ENCODE measurements at places on chromosomes 16 and 17.

- DNase-seq = no peak
Observed at GRCh38 chr16:67191411-67191994, 452 bp upstream of the E2F4 start.

DNA sequence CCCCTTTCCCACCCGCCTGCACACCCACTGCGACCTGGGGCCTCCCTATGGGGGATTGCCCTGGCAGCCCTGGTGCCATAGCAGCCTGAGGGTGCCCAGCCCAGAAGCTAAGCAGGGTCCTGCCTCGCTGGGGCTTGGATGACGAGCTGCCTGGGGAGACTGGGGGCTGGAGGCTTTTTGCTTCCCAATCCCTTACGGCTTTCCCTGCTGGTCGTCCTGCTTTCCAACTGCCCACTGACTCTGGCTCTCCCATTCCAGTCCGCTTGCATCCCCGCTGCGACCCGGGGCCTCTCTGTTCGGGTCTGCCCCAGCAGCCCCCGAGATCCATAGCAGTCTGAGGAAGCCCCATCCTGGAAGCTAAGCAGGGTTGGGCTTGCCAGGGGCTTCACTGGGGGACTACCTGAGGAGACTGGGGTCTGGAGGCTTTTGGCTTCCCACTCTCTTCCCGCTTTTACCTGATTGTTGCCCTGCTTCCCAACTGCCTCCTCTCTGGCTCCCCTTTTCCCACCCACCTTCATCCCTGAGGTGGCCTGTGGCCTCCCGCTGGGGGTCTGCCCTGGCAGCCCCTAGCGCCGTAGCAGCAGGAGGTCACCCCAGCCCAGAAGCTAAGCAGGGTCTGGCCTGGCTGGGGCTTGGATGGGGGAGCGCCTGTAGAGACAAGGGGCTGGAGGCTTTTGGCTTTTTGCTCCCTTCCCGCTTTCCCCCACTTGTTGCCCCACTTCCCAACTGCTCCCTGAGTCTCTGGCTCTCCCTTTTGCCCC is 2292.8 kb downstream of the TP53TG3F start:
- DNase-seq = no peak

GRCh38 chr17:16425698-16426659 is 10.6 kb downstream of the TRPV2 start:
- DNase-seq = no peak

- no peak for DNase-seq
Observed at GRCh38 chr17:5355421-5356129, 63.9 kb downstream of the NUP88 start.

- DNase-seq = peak; percentile 90
Observed at GRCh38 chr17:58331815-58332777, 3.5 kb upstream of the TSPOAP1 start.

GRCh38 chr17:74790161-74791058 is 14.3 kb upstream of the NAT9 start:
- DNase-seq = no peak

GRCh38 chr16:52450241-52450640 is 96.7 kb downstream of the TOX3 start:
- no peak for DNase-seq

DNA sequence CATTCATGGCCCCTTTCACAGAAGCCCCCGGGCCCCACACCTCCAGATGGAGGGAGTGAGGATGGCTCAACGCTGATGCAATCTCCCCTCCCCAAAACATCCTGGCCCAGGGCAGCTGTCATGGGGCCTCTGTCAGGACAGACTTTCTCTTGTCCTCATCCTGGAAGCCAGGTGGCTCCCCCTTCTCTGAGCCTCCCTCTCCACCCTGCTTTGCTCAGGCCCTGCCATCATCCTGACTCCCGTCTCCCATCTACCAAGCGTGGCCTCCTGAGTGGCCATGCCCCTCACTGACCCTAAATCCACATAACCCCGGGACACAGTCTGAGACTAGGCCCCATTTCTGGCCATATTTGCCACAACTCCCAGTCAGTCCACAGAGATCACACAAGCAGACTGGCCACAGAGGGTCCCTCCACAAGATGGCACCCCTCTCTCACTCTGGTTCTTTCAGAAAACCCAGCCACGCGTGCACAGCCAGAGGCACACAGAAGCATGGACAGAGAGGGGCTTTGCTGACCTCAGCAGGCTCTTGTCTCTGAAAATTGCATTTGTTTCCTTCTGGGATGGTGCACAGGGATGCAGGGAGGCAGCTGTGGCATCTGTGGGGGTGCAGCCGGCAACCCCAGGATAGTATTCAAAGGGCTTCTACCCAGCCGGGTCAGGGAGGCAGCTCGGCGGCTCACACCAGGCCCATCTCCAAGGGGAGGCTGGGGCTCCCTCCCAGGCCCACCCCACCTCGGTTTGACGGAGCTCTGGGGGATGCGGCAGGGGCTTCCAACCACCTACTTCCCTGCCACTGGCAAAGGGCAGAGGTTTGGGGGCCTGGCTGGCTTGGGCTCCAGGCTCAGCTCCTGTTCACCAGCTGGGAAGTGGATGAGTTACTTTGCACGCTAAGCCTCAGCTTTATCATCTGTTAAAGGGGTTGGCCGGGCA is 16.9 kb downstream of the DOC2B start:
- no peak for DNase-seq

DNA sequence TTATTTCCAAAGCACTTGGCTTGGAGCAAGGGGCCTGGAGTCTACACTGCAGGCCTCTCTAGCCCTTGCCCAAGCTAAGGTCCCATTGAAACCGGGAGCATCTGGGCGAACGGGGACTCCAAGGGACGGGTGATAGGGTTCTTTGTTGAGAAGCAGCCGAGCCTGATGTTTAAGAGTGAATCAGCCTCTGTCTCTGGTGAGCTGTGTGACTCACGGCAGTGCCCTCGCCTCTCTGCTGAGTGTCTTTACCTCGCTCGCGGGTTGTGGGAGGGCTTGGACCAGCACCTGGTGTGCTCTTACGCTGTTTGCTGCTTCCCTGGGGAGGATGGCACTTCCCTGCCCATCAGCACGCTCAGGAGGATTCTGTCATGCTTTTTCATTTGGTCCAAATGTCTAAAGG is 1.3 kb downstream of the HGS start:
- no peak for DNase-seq

- no peak for DNase-seq
Observed at GRCh38 chr16:85611444-85612190, 1.5 kb upstream of the GSE1 start.

GRCh38 chr17:59492091-59492451 is 73.3 kb upstream of the DHX40 start:
- no peak for DNase-seq

GRCh38 chr17:17051791-17052461 is 9.7 kb downstream of the MPRIP start:
- DNase-seq = no peak

DNA sequence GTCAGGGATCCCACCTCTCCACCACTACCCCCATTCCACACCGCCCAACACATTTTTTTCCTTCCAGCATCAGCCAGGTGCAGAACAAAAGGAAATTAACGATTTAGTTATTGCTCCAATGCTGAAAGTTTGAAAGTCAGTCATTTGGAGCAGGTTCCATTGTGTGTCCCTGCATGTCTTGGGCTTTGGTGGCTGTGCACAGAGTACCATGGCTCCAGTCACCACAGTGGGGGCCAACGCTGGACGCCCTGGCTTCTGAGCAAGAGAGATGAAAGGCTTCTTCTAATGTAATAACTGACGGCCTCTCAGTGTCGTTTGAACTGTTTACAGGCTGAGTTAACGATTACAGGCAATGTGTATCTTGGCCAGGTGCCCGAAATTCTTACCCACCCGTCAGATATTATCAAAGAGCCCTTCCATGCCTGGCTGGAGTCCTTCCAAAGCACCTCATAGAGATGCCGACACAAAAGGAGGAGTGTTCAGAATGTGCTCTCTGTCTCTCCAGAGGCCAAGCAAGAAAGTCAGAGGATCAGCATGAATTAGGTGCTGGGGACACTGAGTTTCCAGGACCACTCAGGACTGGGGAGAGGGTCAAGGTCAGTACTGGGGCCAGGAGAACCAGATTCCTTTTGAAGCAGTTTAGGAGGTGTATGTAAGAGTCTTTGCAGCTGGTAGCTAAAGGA is 25.9 kb downstream of the RNF43 start:
- DNase-seq = no peak

- no peak for DNase-seq
Observed at GRCh38 chr16:48523415-48524204, 86.4 kb downstream of the N4BP1 start.

DNA sequence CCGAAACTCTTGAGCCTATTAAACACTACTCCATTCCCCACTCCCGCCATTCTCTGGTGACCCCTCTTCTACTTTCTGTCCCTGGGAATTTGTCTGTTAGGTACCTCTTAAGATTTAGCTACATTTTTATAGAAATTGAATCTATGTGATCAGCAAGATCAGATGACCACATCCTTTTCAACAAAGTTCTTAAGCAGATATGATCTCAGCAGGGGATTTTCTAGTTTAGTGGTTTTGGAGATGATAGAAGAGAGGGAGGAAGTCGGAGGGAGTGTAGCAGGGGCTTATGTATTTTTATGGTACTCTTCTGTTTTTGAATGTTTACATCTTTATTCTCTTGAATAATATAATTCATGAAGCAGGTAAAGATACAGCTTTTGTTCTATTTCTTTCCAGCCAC is 40.8 kb downstream of the RPA1 start:
- no peak for DNase-seq

DNA sequence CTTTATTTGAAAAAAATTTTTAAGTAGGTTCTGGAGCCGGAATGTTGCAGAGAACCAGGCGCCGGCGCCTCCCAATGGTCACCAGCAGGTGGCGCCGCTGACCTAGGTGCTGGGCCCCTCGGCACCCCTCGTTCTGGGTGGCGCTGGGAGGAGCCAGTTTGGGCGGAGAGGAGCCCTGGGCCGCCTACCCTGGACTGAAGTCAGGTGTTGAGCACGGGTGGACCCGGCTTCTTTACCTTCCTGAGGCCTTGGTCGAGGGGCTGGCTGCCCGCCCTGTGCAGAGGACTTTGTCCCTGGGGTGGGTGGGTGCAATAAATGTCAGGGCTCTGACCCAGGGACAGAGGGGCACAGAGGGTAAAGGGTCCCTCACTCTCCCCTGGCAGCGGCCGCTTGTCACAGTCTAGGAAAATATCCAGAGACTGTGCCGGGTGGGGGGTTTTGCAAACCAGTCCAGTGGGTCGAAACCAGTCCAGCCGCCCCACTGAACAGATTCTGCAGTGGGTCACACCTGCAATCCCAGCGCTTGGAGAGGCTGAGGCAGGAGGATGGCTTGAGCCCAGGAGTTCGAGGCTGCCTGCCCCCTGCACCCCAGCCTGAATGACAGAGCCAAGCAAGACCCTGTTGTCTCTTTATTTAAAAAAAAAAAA is 30.1 kb upstream of the TNFRSF13B start:
- peak; percentile 78 for DNase-seq

DNA sequence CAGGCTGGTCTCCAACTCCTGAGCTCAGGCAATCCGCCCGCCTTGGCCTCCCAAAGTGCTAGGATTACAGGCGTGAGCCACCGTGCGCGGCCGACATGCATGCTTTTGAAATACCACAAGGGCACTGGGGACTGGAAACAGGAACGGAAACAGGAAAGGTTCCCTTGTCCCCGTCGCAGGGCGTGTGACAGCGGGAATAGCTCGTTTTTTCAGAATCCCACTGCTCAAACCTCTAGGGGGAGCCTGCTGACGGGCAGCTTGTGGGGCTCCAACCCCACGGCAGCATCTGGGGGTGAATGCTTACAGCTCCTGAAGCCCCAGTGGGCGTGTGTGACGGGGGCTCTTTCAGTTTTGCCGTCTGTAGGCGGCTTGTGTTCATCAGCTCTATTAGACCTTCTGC is 18.8 kb upstream of the ASGR2 start:
- no peak for DNase-seq

DNA sequence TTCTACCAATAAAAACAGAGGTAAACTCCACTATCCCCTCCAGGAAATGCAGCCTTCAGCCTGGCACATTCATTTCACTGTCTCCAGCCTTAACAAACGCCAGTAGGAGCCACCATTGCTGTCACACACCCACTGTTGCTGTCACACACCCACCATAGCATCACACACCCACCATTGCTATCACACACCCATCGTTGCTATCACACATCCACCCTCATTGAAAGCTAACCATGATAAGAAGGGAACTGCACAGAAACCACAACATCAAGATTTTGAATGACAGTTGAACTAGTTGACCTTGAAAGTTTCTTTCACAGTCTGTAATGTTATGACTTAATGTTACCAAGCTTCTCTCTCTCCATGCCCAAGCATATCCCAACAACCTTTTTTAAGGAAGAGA is 38.1 kb downstream of the SHCBP1 start:
- no peak for DNase-seq

DNA sequence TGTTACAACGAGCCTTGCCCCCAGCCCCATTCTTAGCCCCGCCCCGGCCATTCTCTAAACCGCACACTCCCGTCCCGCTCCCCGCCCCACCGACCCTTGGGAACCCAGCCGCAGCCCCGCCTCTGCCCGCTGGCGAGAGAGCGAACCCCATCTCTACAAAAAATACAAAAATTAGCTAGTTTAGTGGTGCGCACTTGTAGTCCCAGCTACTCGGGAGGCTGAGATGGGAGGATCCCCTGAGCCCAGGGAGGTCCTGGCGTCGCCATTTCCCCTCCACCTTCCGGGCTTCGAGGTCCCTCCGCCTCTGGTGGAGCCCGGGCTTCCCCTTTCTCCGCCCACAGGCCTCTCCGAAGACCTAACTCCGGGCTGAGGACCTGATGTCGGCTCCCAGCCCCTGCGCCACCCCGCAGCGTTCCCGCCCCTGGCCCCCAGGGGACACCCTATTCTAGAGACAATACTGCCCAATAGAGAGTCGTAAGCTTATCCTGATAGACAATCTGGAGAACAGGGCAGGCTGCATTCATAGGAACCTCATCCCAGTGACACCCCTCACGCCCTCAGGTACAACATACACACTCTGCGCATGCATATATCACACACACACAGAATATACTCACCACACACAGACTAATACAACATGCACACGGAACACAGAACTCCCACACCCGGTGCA is 480 bp upstream of the PROCA1 start:
- DNase-seq = no peak

DNA sequence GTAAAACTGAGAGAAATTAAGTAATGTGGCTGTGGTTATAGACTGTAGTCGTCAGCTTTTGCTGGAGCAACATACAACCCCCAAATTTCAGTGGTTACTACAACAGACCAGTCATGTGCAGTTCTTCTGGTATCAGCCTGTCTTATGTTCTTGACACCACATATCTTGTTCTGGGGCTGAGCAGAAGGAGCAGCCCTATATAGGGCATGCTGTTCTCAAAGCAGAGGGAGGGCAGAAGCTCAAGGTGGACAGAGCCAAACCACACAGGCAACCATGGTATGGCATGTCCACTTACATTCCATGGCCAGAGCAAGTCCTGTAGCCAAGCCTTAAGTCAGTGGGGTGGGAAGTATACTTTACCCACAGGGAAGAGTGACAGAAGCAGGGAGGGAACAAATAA is 7.7 kb downstream of the PRKAR1A start:
- no peak for DNase-seq

DNA sequence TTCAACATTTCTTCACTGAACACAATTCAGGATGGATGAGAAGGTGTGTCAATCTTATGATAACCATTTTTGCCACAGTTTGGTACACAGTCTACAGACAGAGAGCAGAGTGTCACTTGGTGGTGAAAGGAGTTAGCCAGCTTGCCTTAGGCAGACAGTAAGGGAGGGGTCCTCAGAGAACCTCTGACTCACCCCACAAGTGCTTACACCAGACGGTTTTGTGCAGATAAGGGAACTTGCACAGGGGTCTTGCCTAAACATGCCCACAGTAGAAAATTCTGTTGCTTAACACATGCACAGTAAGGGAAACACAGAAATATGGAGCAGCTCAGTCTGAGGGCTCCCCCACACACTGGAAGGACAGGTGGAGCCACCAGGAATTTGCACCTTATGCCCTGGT is 204.5 kb upstream of the CDH8 start:
- DNase-seq = no peak
